ENCODE measurements at places on chromosomes 2 and 18. TPM values are rescaled to one million over a fixed set of nuclear protein-coding genes. Genes with fewer than 3 reads are reported as not detected.

Gene FEV
- not detected for total RNA-seq

Gene EIF2AK3
- total RNA-seq: 15.2 TPM

Gene SERPINB8
- 12.5 TPM for total RNA-seq

Gene ASPRV1
- total RNA-seq: 0.37 TPM

Gene RAB17
- 0.12 TPM for total RNA-seq

Gene LAMA1
- total RNA-seq: not detected

Gene B3GNT7
- total RNA-seq: 1.8 TPM

Gene KLHL30
- total RNA-seq: 0.06 TPM

Gene BMP10
- not detected for total RNA-seq

Gene STK39
- 16.3 TPM for total RNA-seq

Gene LBX2
- total RNA-seq: 4.0 TPM

Gene GTF3C2
- 65.9 TPM for total RNA-seq

Gene NOSTRIN
- 1.6 TPM for total RNA-seq

Gene LONRF2
- 3.0 TPM for total RNA-seq

Gene SERPINB12
- total RNA-seq: not detected

Gene DIPK1C
- total RNA-seq: not detected
